Activated T-cell treated with anti-CD3 and anti-CD28 coated beads for 4 hours (primary cell): ENCODE measurements at places on chromosomes 3 and 15.

DNA sequence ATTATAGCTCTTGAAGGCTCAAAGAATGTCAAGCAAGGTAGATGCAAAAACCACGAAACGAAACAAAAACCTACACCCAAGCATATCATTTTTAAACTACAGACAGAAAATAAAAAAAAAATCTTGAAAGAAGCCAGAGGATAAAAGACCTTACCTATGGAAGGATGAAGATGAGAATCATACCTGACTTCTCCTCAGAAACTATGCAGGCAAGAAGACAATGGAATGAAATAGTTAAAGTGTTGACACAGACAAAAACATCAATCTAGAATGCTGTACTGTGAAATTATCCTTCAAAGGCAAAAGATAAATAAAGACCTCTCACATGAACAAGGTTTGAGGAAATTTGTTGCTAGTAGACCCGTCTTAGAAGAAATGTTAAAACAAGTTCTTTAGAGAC, 372.0 kb downstream of the ZIC4 start:
- DNase-seq, result no peak

- DNase-seq, result no peak
Observed at GRCh38 chr3:141334627-141335250, 33.6 kb upstream of the ZBTB38 start.

GRCh38 chr3:169596126-169596525, 67.4 kb downstream of the MECOM start:
- no peak for DNase-seq

- DNase-seq, result no peak
Observed at GRCh38 chr15:86522721-86523120, 443.1 kb downstream of the AGBL1 start.

GRCh38 chr3:186847437-186847836, 4.9 kb downstream of the ADIPOQ start:
- DNase-seq, result no peak

- no peak for DNase-seq
Observed at GRCh38 chr15:100703032-100703578, 100.7 kb downstream of the ASB7 start.

DNA sequence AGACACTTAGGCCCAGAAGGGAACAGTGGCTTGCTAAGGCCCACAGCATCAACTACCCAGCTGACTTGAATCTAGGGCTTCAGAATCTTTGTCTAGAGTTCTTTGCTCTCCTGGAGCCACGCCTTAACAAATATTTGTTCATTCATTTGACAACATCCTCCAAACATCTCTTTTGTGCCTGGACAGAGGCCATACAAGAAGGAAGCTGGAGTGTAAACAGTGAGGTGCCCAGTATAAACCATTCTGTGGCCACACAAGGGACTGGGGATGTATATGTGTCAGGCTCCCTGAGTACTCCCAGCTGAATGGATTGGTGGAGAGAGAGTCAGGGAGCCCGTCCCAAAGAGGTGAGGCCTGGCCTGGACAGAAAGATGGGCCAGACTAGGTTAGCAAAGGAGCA, 3.4 kb downstream of the CIB2 start:
- DNase-seq, result no peak

GRCh38 chr15:61083788-61084134, 145.3 kb downstream of the RORA start:
- no peak for DNase-seq
